ENCODE measurements at places on chromosomes 4 and X. TPM values are rescaled to one million over a fixed set of nuclear protein-coding genes. Genes with fewer than 3 reads are reported as not detected.

The MAGEB2 gene
- total RNA-seq, result not detected

The MAGEA10 gene
- not detected for total RNA-seq

GRCh38 chr4:31083456-31083855 lies 363.3 kb downstream of the PCDH7 start:
- DNase-seq, result no peak

DNA sequence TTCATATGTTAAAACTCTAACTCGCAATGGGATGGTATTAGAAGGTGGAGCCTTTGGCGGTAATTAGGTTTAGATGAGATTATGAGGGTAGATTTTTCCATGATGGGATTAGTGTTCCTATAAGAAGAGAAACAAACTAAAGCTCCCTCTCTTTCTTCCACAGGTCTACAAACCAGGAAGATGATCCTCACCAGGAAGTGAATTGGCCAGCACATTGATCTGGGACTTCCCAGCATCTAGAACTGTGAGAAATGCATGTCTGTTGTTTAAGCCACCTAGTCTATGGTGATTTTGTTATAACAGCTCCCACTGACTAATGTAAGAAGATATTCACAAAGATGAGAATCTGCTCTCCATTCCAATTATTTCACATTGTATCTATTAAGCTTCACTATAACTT lies 2266.9 kb downstream of the PCDH7 start:
- no peak for DNase-seq

GRCh38 chr4:121794505-121795188 lies 6.5 kb upstream of the EXOSC9 start:
- no peak for DNase-seq

DNA sequence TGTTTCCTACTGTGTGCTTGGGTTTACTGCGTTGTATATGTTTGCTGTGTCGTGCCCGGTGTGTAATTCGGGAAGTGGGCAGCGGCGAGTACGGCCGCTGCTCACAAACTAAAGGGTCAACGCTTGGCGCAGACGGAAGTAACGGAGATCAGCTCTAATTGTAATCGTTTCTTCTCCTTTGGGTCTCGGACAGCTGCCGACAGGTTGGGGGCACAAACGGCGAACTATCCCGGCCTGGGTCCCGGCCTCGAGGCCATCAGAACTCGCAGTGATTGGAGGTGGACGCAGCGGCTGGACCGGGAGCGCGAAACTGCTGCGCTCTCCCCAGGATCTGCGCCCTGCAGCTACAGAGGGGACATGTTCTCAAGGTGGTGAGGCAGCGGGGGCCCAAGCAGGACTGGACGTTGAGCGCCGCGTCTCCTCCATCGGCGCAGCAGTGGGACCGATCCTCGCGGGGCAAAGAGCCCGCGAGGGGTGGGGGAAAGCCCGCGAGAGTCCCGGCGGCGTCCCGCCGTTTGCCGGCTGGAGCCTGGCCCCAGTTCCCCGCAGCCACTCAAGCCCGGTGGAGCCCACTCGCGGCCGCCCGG lies 516 bp upstream of the ZIC3 start:
- DNase-seq, result no peak

DNA sequence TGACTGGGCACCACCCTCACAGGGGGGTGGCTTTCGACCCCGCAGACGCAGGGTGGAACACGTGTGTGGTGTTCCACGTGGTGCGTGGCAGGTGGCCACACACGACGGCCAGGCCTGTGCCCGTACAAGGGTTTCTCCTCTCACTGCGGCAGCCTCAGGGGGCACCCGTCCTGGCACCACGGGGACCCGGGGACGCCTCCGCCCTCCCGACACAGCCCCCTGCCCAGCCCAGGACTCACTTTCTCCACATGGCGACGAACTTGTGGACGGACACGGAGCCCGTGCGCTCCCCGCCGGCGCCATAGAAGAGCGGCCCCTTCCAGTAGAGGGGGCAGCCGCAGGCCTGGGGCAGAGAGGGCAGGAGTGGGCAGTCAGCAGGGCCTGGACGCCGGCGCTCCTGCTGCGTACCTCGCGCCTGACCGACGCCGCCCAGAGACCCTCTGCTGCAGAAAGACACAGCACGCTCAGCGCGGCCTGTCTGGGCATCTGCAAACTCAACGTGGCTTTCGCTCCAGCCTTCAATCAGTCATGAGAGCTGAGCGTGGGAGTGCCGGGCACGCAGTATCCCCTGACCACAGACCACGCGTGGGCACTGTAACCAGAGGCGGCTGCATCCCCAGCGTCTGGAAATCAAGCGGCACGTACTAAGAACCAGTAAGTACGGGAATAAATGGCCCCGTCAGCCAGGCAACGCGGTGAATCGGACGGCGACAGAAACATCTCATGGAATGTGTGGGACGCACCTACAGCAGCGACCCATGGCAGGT lies 28.9 kb upstream of the GTPBP6 start:
- no peak for DNase-seq

Measured in cardiac septum (tissue), 1 donor.